Body of pancreas (tissue), 4 donors: ENCODE measurements at places on chromosomes 3 and 15. TPM values are rescaled to one million over a fixed set of nuclear protein-coding genes. Genes with fewer than 3 reads are reported as not detected.

GOLGA8N gene
- total RNA-seq = 23.3 TPM

GRCh38 chr3:154779571-154779970 lies 300.5 kb upstream of the MME start:
- no peak for DNase-seq

DNA sequence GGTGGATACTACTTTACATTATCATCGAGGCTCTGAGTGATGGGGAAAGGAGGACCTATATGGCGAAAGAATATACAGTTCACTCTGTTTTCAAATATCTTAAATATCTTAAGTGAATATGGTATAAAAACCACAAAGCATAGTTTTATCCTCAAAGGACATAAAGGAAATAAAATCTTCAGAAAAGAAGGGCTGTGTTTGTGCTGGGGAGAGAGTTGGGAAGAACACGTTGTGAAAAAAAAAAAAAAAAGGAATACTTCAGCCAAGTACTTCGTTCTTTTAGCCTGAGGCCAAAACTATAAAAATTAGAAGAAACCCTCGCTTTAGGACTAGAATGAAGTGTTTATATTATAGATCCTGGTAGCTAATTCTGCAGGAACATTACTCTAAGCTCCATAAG lies 10.2 kb upstream of the TMEM212 start:
- no peak for DNase-seq

DNA sequence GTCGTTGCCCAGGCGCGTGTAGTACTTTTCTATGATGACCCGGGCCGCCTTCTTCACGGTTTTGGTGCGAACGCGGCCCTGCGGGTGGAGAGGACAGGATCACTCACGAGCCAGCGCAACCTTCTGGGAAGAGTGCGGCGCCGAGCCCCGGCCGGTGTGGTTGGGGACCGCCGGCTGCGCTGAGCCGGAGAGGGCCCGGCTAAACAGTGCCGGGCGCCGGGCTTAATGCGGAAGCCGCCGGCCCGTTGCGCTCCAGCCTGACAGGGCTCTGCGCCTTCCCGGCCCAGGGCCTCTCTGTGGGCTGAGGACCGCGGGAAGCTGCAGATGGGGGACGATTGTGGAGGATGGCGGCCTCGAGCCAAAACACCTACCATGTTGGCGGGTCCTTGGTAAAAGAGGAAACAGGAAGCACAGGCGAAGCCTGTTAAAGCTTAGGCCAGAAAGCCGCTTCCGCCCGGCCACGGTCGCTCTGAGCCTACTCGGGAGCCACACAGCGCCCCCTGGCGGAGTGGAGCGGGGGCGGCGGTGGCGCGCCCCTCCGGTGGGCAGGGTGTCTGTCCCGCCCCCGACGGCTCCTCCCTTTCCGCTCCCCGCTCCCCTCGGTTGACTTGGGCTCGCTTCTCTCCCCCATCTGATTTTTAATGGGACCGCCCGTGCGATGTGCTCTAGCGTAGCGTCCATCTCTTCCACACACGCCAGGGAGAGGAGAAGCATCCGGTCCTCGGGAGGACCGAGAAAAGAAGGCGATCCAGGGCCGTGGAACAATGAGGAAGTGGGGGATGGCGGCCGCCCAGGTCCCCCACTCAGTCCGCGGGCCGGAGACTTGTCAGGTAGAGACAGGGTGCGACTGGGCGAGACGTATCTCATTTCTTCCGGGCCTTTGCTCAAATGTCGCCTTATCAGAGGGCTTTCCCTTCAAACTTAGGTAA lies at the start of gene RPS17:
Gene RPS17, minus strand, starts transcription at position 403 of the 929 bp plus-strand sequence. Its CDS starts 29 bp downstream, at position 374.
- DNase-seq = peak; percentile 97

DNA sequence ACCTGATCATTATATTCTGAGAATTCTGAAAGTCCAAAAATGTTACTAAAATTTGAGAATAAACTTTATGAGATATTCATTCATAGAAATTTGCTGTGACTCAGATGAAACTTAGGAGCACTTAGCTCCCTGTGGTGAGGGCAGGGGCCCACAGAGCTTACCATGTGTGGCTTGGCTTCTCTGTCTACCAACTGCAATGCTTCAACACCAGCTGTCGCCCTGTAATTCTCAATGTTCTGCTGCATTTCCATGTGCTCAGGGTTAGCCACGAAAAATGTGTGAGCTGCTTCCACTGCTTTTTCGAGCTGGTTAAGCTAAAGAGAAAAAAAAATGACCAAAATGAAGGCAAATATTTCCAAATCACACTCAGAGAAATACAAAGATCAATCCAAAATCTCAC lies 125.6 kb downstream of the P3H2 start:
- DNase-seq = no peak
